ENCODE measurements at places on chromosomes 4 and X. TPM values are rescaled to one million over a fixed set of nuclear protein-coding genes. Genes with fewer than 3 reads are reported as not detected.

GRCh38 chr4:36209941-36210649 is 34.2 kb downstream of the ARAP2 start:
- no peak for DNase-seq

GRCh38 chr4:78092850-78093249 is 35.7 kb downstream of the FRAS1 start:
- DNase-seq = no peak

DNA sequence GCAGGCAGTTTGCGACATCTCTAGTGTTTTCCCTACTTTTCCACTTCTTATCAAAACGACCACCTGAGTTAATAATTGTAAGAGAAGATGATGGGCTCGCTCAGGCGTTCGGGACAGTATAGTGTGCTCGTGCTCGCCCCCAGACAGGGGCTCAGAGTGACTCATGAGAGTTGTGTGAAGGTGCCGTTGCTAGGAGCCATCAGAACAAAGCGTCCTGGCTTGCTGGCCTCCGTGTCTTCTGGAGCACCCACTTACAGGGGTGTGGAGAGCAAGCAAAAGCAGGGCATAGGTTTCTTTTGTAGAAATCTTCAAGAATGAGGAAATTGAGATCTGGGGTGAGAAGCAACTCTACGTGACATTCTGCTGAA is 73.0 kb upstream of the ADGRG2 start:
- no peak for DNase-seq

- DNase-seq = no peak
Observed at GRCh38 chrX:19863212-19863856, 24.1 kb downstream of the SH3KBP1 start.

The MYOZ2 gene
- total RNA-seq = 0.62 TPM

All from sciatic nerve (tissue), 2 donors.